ENCODE measurements at places on chromosomes 12 and 14.

GRCh38 chr14:100873096-100873482 lies 30.4 kb downstream of the RTL1 start:
- DNase-seq, result peak; percentile 25

GRCh38 chr14:37597914-37598746 lies 2.7 kb downstream of the TTC6 start:
- DNase-seq, result no peak

DNA sequence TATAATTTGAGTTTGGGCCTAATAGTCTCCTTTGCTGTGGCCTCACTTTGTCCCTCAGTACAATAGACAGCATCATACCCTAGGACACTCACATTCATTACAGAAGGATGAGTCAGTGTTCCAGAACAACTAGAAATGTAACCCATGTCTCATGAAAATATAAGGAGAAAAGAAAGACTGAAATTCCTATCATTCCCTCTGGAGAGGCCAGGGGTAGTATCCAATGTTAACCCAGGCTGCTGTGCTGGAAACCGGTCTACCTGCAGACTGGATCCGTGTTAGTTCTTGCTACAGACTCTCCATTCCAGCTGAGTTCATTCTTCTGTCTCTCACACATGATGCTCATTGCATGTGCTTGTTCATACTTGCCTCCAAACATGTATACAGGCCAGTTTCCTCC lies 75.8 kb upstream of the HOXC13 start:
- no peak for DNase-seq

GRCh38 chr14:59342516-59343484 lies 122.4 kb downstream of the GPR135 start:
- DNase-seq, result no peak

DNA sequence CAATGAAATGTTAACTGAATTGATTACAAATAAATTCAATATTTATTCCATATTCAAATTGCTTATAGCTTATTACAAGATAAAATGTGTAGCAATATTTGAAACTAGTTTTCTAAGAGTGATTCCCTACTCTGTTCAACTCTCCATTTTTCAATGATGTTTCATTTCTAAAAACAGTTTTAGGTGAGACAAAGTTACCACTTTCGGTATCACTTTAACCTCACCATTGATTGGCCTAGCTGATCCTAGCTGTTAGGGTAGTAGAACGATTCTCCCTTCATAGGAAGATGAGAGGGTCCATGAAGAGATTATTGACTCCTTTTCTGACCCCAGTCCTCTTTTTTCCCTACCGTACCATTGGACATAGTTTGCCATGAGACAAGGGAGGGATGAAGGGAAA lies 373.3 kb downstream of the PRKD1 start:
- no peak for DNase-seq

GRCh38 chr14:81392976-81393643 lies 7.0 kb downstream of the STON2 start:
- no peak for DNase-seq

DNA sequence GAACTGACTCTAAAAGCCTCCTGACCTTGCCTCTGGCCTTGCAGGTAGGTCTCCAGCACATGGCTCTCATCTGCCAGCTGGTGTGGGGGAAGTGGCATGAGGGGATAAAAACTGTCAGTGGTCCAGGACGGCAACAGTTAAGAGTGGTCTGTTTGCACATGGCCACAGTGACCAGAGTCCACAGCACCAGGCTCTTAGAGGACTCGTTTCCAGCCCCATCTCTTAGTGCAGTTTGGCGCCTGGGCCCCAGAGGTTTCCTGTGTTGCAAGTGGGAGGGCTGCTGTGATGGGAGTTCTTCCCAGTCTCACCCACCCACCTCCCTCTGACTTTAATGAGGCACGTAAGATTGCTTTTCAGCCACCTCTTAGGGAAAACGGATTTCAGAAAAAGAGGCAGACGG lies 37.0 kb downstream of the APPL2 start:
- DNase-seq, result no peak

DNA sequence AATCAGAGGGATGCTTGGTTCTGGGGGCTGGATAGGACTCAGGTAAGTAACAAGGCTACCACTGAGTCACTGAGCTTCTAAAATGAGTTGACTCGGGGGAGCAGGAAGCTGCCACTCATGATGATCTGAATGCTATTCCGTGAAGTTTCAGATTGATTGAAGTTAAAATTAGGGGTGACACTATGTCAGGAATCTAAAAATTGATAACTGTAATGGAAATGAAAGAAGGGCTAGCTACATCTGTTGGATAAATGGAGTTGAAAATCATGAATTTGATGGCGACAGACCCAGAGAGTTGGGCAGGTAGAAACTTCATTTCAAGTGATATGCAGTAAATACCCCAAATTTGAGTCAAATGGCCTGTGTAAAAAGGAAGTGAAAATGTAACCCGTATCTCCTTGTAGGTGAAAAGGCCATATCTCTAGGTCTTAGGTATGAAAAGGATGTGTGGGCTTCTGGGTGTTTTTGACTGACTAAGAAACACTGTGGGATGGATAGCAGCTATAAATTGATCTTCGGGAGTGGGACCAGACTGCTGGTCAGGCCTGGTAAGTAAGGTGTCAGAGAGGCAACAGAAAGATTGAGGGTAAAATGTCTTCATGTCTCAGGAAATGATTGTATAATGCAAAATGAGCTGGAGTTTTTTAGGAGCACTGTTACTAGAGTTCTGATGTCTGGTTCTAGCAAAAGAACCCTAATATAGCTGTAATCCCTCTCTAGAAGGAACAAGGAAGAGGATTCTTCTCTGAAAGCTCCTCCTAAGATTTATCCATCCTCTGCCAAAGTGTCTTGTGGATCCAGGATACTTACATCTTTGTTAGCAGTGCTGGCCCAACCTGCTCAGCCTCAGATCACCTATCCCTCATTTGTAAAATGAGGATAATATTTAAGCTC lies 57.3 kb downstream of the DAD1 start:
- DNase-seq, result no peak

- no peak for DNase-seq
Measured at GRCh38 chr12:104486943-104487819, 30.4 kb downstream of the CHST11 start.
